ENCODE measurements at places on chromosomes 7 and 10.

- no peak for DNase-seq
Measured at GRCh38 chr7:90919816-90920215, 323.7 kb downstream of the CDK14 start.

DNA sequence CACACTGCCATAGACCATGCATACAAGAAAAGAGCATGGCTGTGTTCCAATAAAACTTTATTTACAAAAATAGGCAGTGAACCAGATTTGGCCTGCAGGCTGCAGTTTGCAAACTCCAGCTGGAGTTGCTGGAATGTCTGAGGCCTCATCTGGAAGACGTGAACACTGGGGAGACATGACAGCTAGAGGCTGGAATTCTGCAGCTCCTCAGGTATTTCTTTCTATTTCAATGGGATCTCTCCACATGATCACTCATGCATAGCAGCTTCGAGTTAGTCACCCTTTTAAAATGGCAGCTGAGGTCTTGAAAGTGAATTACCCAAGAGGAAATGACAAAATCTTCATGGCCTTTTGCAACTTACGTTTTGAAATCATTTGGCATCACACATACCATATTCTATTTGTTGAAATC is 52.6 kb upstream of the BET1 start:
- no peak for DNase-seq

- DNase-seq = peak; percentile 29
Measured at GRCh38 chr7:101216860-101217387, 457 bp downstream of the PLOD3 start.

GRCh38 chr7:13641714-13642113 is 347.8 kb downstream of the ETV1 start:
- DNase-seq = no peak

- no peak for DNase-seq
Measured at GRCh38 chr7:158997110-158997453, 140.7 kb downstream of the DYNC2I1 start.

GRCh38 chr7:43843296-43843695 is 26.0 kb downstream of the MRPS24 start:
- no peak for DNase-seq

GRCh38 chr7:155526225-155526624 is 20.1 kb downstream of the CNPY1 start:
- no peak for DNase-seq

GRCh38 chr10:26723016-26723415 is 25.5 kb downstream of the PDSS1 start:
- no peak for DNase-seq

- DNase-seq = peak; percentile 55
Measured at GRCh38 chr7:75617634-75618234, 121.0 kb downstream of the HIP1 start.

GRCh38 chr7:39164887-39165286 is 187.2 kb downstream of the POU6F2 start:
- no peak for DNase-seq

GRCh38 chr7:33477719-33478480 is 348.5 kb downstream of the BBS9 start:
- no peak for DNase-seq

GRCh38 chr7:132764762-132765161 is 188.5 kb upstream of the PLXNA4 start:
- no peak for DNase-seq

GRCh38 chr7:44633254-44634186 is 27.1 kb downstream of the OGDH start:
- peak; percentile 64 for DNase-seq

- DNase-seq = no peak
Measured at GRCh38 chr7:153087498-153087897, 327.9 kb downstream of the ACTR3B start.

GRCh38 chr7:87123105-87123504 is 29.1 kb upstream of the DMTF1 start:
- DNase-seq = no peak

GRCh38 chr7:101137651-101138212 is 10.8 kb downstream of the SERPINE1 start:
- DNase-seq = no peak

DNA sequence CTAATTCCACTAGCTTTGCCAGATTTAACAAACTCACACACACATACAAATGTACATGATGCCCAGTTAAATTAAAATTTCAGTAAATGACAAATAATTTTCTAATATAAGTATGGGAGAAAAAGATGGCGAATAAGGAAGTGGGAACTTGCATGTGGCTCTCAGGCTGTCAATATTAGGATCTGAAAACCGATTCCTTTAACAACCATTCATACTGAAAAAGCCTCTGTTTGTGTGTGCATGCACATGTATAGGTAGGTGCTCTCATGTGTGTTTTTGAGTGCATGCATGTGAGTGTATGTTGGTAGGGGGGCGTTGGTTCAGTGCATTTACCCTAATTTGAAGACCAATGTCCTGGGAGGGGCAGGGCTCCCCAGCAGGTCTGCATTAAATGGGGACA is 125.3 kb downstream of the HTR7 start:
- no peak for DNase-seq

DNA sequence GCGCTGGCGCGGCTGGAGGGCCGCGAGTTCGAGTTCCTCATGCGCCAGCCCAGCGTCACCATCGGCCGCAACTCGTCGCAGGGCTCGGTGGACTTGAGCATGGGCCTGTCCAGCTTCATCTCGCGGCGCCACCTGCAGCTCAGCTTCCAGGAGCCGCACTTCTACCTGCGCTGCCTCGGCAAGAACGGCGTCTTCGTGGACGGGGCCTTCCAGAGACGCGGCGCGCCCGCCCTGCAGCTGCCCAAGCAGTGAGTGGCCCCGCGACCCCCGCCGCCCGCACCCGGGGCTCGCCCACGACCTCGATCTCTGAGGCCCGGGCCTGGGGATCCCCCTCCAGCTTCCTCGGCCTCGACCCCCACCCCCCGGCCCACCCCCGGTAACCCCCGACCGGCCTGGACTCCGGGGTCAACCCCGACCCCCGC is 537 bp downstream of the FOXK1 start:
- peak; percentile 61 for DNase-seq

GRCh38 chr10:48526011-48526821 is 78.7 kb downstream of the ARHGAP22 start:
- no peak for DNase-seq

- no peak for DNase-seq
Measured at GRCh38 chr7:81244224-81244623, 325.4 kb upstream of the SEMA3C start.

DNA sequence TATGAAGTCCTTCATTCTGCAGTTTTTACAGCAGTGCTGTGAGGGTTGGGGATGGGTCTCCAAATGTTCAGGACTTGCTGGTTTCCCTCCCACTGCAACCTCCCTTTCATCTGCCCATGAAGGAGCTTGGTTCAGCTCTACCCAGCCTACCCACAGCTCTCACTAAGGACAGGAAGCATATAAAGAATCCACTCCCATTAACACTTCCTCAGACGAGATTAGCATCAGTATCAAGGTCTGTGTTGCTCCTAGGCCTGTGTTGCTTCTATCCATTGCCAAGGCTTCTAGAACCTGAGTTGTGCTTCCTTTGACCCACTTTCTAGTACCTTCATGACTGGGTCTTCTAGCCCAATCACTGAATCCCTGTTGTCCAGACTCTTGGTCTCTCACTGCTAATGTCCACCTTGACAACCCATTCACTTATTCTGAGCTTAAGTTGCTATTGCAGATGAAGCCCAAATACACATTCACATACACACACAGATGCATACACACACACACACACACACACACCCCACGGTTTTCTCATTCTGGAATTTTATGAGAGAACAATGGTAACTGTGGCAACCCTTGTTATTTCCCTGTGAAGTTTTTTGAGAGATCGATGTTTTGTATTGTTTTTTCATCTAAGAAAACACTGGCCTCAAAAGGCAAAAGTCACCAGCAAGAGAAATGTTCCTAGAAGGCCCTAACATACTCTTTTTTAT is 248.1 kb downstream of the MTERF1 start:
- DNase-seq = no peak

DNA sequence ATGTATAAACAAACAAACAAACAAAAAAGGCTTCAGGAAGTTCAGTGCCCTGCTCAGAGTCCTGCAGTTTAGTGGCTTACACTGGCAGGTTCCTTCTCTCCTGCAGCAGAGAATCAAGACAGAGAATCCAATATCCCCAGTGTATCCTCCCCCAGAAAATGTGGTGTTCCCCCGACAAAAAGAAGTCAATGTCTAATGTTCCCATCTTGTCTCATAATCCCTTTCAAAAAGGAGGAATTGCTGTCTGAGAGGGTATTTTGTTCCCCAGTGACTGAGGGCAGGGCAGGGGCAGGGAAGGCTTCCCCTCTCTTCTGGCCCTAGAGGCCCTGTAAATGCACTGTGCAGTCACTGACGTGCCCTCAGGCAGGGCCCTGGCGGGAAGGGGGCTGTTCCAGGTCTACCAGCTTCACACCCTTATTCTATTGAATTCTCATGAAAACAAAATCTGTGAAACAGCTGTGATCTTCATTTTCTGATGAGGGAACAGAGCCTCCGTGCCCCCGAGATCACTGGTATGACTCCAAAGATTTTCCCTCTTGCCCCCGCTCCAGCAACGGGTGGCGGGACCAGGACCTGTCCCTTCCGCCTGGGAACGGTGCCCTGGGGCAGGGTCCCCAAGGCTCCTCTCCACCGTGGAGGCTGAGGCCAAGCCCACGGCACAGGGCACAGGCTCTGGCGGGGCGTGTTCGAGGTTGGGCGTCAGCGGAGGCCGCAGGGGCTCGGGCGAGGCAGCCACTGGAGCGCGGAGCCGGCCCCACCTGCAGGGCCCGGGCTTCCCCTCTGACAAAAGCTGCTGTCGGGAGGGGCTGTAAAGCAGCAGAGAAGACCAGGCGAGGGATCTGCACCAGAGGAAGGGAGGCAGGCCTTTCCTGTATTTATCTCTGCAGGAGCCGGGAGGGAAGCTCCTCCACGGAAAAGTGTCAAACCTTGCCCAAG is 13.4 kb upstream of the WDFY4 start:
- no peak for DNase-seq

DNA sequence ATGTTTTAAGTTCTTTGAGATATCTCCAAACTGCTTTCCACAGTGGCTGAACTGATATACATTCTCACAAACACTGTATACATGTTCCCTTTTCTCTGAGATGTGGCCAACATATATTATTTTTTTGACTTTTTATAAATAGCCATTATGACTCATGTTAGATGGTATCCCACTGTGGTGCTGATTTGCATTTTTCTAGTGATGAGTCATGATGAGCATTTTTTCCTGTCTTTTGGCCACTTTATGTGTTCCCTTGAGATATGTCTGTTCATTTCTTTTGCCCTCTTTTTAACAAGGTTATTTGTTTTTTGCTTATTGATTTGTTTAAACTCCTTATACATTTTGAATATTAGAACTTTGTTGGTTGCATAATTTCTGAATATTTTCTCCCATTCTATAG is 1055.1 kb downstream of the NXPH1 start:
- no peak for DNase-seq

DNA sequence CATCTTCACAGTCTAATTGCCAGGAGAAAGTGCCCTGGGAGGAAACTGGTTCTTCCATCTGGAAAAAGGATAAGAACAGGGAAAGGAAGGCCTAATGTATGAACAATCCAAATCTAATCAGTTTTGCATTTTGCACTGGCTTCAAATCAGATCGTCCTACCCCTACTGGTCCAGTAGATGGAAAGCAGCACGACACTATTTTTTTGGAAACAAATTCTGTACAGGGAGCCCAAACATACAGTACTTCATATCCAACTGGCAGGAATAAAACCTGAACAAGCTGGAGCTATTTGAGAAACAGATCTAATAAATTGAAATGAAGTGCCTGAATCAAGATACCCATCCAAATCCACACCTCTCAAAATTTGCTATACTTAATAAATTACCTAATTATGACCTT is 36.5 kb downstream of the ETV1 start:
- DNase-seq = no peak

GRCh38 chr10:118694848-118695247 is 59.9 kb downstream of the CACUL1 start:
- no peak for DNase-seq

GRCh38 chr7:17910377-17910776 is 29.9 kb downstream of the SNX13 start:
- no peak for DNase-seq

DNA sequence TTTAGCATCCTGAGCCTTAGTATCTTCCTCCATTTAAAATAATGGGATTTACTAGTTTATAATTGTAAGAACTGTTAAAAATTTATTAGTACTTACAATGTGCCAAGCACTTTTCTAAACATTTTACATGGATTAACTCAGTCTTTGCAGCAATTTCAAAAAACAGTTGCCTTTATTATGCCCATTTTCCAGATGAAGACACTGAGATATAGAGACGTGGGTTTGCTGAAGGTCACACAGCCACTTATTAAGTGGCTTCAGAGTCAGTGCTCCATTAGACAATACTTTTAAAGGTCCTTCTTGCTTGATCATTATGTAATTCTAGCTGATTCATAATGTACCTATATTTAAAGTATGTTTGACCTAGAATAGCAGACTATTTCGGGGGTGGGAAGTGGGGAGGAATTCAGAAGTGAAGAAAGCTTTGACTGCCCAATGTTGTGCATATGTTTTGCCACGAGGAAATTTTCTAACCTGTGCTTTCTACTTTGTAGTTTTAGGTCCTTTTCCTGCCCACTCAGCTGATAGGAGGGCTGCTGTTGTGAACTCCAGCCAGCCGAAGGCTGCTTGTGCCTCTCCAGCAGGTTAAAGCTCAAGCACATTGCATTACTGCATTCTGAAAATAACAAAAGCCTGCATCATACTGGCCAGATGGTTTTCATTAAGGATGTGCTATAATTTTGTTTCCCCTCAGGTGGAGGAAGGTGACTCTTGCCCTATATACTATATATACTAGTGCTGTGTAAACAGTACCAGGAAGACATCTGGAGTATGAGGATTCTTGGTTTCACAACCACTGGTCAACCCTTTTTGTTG is 4.3 kb downstream of the PLEKHA8 start:
- DNase-seq = no peak

DNA sequence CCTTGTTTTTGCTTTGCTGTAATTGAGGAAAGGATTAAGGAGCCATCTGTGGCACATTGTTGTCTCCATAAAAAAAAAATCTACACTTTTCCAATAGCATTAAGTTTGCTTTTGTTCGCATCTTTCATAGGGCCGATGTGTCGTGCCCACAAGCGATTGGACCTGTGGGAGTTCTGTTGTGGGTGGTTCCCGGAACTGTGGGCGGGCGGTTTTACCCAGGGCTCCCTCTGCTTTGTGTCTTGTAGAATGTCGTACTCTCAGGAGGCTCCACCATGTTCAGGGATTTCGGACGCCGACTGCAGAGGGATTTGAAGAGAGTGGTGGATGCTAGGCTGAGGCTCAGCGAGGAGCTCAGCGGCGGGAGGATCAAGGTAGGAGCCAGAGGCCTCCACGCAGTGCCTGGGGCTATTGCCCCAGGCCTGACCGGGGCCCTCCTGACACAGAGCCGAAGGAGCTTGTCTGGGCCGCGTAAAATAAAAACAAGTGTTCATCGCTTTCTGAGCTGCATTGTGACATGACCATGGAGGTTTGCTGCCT is 92.4 kb downstream of the ACTR3B start:
- DNase-seq = no peak

All from stimulated activated CD4-positive, alpha-beta T cell treated with anti-CD3 and anti-CD28 coated beads, Interleukin-15, amount 100 ng/mL, for 24 hours (primary cell).